CD14-positive monocyte (primary cell): ENCODE measurements at places on chromosomes 6 and 20.
A peak's percentile ranks its signal among the peaks of the same experiment; 100 is the strongest.

DNA sequence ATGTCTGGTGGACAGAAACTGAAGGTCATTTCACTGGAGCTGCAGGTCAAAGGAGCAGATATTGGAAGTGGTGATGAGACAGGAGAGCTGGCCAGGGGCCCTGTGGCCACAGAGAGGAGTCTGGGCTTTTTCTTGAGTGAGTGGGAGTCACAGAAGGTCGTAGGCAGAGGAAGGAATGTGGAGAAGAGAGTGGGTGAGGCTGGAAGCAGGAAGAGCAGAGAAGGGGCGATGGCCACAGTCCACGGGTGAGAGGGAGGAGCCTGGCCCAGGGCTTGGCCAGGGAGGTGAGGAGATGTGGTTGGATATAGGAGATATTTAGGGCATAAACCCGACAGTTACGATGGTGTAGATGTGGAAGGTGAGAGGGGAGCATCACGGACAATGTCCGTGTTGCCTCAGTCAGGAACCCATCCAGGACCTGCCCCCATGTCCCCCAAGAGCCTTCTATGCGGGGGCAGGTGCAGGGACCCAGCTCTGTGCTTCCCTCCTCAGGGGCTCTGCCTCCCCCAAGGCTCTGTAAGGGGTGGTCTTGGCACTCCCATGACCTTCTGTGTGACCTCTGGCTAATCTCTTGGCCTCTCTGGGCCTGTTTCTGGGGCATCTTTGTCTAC is 150.5 kb upstream of the PTPN1 start:
- no peak for DNase-seq

DNA sequence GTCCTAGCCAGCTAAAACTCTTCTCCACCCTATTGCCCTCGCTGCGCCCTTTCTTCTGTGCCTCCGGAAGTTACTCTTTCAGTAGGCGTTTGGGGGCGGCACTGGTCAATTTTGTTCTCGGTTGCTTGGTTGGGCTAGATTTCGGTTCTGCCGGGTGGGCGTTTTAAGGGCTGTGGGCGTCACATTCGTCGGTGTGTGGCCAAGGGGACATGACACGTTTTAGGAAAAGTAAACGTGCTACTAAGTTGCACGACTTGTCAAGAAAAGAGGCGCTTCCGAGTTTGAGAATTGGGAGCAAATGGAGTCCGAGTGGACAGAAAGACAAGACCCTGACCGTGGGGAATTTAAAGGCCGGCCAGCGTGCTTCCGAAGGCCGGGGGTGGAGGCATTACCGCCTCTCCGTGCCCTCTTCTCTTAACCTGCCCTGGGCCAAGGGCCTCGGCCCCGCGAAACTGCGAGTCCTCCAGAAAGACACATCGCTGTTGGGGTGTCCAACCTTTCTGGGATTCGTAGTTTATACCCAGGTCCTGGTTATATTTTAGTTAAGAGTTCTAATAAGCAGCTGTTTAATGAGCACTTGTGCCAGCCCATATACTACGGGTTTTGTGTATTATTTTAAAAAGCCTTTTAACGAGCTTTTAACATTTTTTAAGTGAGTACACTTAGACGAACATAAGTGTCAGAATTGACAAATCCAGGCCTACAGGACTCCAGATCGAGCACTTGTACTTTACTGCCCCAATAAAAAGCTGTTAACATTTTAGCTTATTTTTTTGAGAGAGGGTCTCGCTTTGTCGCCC is 664 bp upstream of the BAG6 start:
- DNase-seq, result peak; percentile 83

DNA sequence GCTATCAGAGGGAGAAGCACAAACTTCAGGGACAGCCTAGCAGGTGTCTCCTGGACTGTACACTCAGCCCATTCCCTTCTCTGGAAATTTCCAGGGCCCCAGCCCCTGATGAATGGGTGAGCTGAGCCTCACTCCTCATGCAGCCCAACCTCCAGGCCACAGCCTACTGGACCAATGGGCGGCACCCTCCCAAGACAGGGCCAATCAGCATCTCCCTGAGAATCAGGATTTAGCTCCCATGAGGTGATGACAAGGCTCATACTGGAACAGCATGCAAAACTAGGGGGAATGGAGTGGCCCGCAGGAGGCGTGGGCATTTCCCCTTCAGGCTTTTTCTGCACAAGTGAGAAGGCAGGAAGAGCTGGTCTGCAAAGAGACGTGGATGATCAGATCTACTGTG is 29.0 kb downstream of the NFATC2 start:
- DNase-seq, result no peak

DNA sequence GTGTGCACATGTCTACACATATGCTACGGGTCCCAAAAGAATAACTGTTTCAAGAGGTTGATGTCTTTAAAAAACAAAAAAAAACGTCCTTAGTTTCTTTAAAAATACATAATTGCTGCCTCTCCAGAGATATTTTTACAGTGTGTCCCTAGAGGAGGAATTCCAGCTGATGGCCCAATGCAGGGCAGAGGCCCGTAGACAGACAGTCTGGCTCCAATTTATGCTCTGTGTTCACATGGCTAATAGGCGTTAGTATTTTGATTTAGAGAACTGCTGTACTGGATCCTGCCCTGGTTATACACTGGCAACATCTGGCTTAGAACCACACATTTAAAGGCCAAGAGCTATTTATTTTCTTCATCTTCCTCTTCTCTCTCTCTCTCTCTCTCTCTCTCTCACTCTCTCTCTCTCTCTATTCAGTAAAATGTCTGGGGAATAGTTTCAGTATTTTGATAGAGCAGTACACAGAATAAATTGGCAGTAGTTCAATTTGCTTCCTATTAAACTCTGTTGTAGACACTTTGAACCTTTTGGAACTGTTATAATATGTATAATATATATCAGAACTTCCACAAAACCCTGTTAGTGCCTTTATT is 260.6 kb downstream of the EYA4 start:
- DNase-seq, result no peak

DNA sequence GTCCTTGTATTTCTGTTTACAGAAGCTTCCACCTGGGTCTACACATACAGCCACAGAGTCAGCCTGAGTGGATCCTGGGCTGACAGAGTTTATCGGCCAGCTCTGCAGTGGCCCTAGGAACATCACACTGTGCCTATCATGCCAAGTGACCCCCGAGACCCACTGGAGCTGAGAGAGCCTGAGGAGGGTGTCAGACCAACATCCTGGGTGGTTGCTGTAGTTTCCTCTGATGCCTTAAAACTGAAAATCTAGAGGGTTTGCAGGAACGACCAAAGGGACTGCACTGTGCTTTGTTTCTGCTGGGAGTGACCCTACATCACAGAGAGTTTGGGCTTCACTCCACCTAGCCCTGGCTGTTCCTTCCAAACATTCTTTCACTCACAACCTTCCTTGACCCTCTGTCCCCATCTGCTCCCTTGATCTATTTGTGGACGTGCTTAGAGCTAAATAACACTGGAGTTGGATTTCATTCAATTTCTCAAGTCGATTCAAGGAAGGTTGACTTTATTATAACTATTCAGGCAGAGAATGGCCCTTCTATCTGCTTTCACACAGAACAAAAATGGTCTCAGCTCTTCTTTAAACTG is 18.1 kb downstream of the MYLK4 start:
- no peak for DNase-seq

GRCh38 chr6:154428897-154429296 is 72.3 kb upstream of the IPCEF1 start:
- DNase-seq, result no peak

- DNase-seq, result no peak
Observed at GRCh38 chr6:10393544-10394225, 21.2 kb downstream of the TFAP2A start.

DNA sequence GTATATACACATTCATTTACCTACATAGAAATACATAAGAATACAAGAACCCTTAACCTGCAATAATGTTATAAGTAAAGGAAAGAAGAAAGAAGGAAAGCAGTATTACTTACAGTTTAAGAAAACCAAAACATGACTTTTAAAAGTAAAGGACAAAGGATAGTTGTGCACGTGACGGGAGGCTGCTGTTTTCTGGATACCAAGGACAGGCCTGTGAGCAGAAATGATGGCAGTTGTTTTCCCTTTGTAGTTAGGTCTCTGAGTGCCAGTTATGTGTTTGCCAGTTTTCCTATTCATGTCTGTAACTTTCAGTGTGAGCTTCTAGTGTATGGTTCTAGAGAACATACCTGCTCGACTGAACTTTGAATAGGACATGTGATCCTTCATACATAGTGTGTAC is 54.8 kb downstream of the FAM120B start:
- no peak for DNase-seq

GRCh38 chr6:67496191-67496590 is 1138.9 kb upstream of the ADGRB3 start:
- no peak for DNase-seq

- no peak for DNase-seq
Observed at GRCh38 chr6:47298475-47298874, 11.2 kb downstream of the TNFRSF21 start.

DNA sequence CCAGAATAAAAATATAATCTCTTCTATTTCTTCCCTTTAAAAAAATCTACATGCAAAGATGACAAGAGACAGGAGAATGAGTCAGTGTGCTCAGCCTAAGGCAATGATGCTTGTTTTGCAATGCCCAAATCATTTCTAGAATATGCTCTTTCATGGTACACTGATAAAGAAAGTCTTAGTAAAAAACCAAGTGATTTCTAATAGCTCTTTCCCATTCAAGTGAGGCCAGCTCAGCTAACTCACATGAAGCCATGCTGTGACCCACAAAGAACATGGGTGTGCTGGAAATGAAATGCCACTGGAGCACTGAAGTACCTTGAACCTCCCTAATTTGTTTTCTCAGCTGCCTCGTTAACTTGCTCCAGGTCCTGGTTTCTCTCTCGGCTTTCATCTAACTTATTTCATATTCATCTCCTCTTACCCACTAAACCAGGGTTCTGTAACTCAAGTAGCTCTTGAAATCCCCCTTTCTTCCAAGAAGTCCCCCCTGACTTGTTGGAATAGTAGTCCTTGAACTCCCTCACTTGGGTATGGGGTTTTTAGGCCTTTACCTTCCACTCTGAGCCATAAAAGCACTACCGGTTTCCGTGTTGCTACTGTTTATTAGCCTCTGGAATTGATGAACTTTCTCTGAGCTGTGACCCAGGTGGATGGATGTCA is 92.7 kb downstream of the IRF4 start:
- no peak for DNase-seq

DNA sequence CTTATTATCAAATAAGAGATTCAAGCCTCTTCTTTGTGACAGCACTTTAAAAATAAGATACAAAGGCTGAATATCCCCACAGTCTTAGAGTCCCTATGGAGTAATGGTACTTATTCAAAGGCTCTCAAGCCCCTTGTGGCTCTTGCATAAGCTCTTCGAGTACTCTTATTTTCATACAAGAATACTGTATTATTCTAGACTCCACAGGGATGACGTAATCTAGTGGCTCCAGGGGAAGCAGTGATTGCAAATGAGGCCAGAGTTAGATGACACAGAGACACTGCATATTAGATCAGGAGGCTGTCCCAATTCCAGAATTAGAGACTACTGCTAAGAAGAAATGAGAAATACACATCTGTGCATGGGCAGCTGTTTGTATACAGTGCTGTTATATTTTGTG is 1195.9 kb upstream of the MAP3K7 start:
- no peak for DNase-seq

- no peak for DNase-seq
Observed at GRCh38 chr6:14550410-14550809, 432.8 kb downstream of the CD83 start.

GRCh38 chr20:50536333-50536732 is 26.1 kb downstream of the PTPN1 start:
- no peak for DNase-seq

GRCh38 chr6:9610620-9611415 is 804.1 kb downstream of the TFAP2A start:
- DNase-seq, result no peak

GRCh38 chr20:56373942-56374341 is 15.2 kb downstream of the FAM210B start:
- peak; percentile 90 for DNase-seq

DNA sequence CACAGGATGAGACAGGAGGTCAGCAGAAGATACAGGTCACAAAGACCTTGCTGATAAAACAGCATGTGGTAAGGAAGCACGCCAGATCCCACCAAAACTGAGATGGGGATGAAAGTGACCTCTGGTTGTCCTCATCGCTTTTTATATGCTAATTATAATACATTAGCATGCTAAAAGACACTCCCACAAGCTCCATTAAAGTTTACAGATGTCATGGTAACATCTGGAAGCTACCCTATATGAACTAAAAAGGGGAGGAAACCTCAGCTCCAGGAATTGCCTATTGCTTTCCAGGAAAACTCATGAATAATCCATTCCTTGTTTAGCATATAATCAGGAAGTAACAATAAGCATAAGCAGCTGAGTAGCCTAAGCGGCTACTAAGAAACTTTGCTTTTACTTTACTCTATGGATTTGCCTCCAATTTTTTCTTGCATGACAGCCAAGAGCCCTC is 8.4 kb upstream of the RIN2 start:
- DNase-seq, result no peak

- DNase-seq, result no peak
Observed at GRCh38 chr6:20334962-20335361, 66.7 kb upstream of the E2F3 start.

GRCh38 chr20:62178316-62179161 is 4.3 kb upstream of the MTG2 start:
- no peak for DNase-seq

DNA sequence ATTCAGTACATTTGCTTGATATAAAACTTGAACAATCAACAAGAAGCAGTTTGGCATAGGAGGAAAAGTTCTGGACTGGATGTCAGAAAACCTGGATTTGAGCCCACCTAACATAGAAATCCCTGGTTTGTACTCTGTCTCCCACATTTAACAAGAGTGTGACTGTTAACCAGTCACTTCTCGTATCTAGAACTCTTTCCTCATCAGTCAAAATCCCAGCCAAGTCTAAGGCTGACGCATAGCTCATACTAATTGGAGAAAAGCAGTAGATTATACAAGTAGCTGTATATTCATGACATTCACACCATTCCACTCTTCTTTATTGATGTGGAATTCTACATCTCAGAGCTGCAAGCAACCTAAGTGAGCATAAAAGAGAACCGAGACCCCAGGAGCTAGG is 222.7 kb downstream of the PHACTR1 start:
- no peak for DNase-seq

DNA sequence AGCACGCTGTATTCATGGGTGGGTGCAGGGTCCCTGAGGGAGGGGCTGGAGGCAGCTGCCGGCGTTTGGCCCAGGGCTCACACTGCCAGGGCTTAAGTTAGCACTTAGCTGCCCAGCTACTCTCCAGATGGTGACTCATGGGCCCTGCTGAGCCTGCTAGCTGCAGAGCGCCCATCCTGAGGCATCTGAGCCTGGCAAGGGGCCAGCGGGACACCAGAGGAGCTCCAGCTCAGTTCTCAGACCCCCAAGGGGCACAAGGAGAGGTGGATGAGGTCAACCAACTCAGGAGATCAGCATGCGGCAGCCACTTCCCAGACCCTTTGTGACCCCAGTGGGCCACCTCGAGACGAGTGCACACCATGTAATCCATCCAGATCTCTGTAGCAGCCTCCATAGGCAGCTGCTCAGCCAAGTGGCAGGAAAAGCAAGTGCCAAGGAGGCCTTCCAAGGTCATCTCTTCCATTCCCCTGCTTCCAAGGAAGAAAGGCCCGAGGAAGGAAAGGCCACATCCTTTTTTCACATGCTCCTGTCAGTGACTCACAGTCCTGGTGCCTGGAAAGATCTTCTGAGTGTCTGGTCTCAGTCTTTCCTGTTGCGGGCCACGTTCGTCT is 35.3 kb downstream of the FOXP4 start:
- DNase-seq, result no peak
